Heart right ventricle (tissue), 16 donors: ENCODE measurements at places on chromosomes 12 and 14. TPM values are rescaled to one million over a fixed set of nuclear protein-coding genes. Genes with fewer than 3 reads are reported as not detected.

Gene AVPR1A
- 0.94 TPM for total RNA-seq

Gene RPL10L
- not detected for total RNA-seq

Gene KRT5
- total RNA-seq, result not detected

- no peaks in the 10 kb centered on the region for H3K27me3 ChIP-seq
- peaks cover 9% of the 10 kb centered on the region for H3K4me1 ChIP-seq
- no peak overlapping the region for H3K27ac ChIP-seq
- no peaks in the 10 kb centered on the region for H3K36me3 ChIP-seq
- no peak for DNase-seq
These were observed 281.5 kb downstream of the TMEM117 start for GRCh38 chr12:44117337-44117736.

GRCh38 chr14:76653875-76654572 lies 107.2 kb upstream of the VASH1 start:
- no peaks in the 10 kb centered on the region for H3K4me1 ChIP-seq
- H3K27ac ChIP-seq, result no peak overlapping the region
- H3K4me3 ChIP-seq, result no peak overlapping the region
- no peak for DNase-seq

- peak; percentile 78 for DNase-seq
- no peaks in the 10 kb centered on the region for H3K4me1 ChIP-seq
- no peaks in the 10 kb centered on the region for H3K27me3 ChIP-seq
- peak overlapping the region; percentile 53 for H3K4me3 ChIP-seq
- H3K36me3 ChIP-seq, result peaks cover 3% of the 10 kb centered on the region
These were observed 77.4 kb downstream of the SCARB1 start for GRCh38 chr12:124786061-124786964.

- no peak overlapping the region for H3K4me3 ChIP-seq
- DNase-seq, result no peak
- no peaks in the 10 kb centered on the region for H3K27me3 ChIP-seq
- no peaks in the 10 kb centered on the region for H3K36me3 ChIP-seq
These were observed 63.5 kb downstream of the FOXG1 start for GRCh38 chr14:28830115-28830534.

DNA sequence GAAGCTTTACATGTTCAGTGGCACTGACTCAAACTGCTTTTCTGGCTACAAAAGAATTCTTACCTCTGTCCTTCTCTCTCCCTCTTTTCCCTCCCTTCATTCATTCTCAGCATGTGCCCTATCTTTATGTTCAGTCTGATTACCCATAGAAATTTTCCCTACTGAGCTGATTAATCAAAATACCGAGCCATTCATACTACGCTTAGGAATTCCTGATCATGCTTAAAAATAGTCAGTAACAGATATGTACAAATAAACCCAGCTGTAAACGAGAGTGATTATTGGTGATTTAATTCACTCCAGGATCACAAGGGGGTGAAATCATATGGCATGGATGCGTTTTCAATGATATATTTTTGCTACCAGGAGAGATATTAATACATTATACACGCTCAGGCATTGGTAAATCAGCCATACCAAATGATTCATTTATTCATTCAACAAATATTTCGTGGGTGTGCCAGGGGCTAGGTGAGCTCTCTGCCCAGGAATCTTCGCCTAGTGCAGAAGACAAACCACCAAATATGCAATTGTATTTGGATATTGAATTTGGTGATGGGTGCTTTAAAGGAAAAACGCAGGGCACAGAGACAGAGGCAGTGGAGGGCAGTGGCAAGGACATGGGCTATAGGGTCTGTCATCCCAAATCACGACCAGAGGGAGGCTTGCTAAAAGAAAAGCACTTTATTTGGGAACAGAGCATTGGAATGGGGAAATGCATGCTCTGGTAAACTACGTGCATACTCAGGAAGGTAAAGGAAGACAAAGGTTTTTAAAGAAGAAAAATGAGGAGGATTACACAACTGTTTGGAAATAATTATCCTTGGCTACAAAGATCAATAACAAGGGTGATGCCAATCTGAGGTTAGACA lies 13.9 kb upstream of the VRK1 start:
- DNase-seq, result no peak
- H3K4me3 ChIP-seq, result no peak overlapping the region
- H3K27me3 ChIP-seq, result peaks cover 8% of the 10 kb centered on the region
- H3K4me1 ChIP-seq, result no peaks in the 10 kb centered on the region

- no peaks in the 10 kb centered on the region for H3K36me3 ChIP-seq
- H3K27ac ChIP-seq, result peak overlapping the region; percentile 16
- peaks cover 35% of the 10 kb centered on the region for H3K4me1 ChIP-seq
- DNase-seq, result peak; percentile 45
These were observed 8.5 kb downstream of the RARG start for GRCh38 chr12:53223389-53224060.

GRCh38 chr14:38705220-38705619 lies 397.8 kb downstream of the SEC23A start:
- no peak for DNase-seq
- no peak overlapping the region for H3K27ac ChIP-seq
- no peaks in the 10 kb centered on the region for H3K27me3 ChIP-seq
- H3K36me3 ChIP-seq, result no peaks in the 10 kb centered on the region
- H3K4me3 ChIP-seq, result no peak overlapping the region
- H3K4me1 ChIP-seq, result no peaks in the 10 kb centered on the region

DNA sequence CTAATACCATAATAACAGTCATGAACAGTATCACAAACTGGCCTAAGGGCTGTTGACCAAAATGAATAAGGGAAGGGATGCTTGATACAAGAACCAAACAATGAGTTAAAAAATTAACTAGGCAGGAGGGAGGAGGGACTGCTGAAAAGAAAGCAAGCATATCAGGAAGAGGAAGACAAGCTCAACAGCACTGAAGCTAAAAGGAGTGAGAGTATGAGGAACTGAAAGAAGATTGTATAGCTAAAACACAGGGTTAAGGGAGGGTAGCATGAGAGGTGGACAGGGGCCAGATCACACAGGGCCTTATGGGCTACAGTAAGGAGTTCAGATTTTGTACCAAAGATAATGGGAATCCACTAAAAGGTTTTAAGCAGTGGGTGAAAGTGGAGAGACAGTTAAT lies 34.1 kb downstream of the ITGA7 start:
- no peaks in the 10 kb centered on the region for H3K4me1 ChIP-seq
- H3K27me3 ChIP-seq, result no peaks in the 10 kb centered on the region
- no peak for DNase-seq
- no peak overlapping the region for H3K27ac ChIP-seq
- H3K36me3 ChIP-seq, result no peaks in the 10 kb centered on the region
